ENCODE measurements at places on chromosomes 12 and 14.

- DNase-seq: no peak
These were observed 30.4 kb upstream of the PPP2R5E start for GRCh38 chr14:63573581-63573980.

DNA sequence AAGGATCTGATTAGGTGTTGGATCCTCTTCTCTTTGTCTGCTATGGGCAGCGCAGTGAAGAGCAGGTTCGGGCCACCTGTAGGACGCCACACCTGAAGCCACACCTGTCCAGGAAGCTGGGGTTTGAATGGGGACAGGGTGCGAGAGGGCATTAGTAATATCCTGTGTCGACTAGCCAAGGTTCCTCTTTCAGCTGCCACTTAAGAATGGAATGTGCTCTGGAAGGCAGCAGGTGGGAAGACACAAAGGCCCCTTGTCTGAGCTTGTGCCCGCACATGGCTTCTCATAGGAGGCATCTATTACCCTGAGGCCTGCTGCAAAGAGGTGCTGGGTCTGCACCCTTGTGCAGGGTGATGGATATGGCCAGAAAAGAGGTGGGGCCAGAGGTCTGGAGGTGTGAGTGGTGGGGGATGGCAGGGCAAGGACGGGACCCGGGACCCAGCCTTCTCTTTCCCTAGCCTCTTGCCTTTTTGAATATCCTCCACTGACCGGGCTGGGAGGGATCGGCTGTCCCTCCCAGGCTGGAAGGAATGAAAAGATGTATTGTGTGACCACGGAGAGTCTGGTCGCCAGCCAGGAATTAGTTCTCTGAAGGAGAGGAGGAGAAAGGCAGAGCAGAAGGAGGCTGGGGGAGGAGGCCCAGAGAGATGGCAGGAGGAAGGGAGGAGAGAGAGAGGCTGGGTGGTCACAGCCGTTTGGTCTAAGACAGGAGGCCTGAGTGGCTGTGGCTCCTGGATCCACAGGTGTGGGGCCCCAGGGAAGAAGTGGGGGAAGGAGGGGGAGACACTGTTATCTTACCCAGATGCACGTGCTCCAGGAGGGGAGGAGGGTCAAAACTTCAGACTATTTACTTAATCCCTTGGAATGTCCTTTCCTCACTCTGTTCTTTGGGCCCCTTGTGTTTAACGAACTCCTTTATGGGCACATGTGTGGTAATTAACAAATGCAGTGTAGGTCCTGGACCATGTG lies 101.5 kb downstream of the SMOC1 start:
- no peak for DNase-seq

GRCh38 chr12:120618954-120619615 lies 21.3 kb upstream of the CABP1 start:
- no peak for DNase-seq

DNA sequence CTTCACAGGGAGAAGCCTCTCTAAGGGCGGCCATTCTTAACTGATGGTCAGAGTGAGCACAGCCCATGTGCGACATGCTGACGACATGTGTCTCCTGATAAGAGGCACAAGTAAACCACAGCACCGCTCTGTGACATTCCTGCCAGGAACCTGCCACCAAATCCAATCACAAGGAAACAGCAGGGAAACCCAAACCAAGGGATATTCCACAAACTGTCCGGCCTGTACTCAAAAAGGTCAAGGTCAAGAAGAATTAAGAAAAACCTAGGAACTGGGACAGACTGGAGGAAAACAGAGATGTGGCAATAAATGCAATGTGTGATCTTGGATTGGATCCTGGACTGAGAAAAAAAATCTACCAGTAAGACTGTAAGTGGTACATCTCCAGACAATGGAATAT lies 91.9 kb downstream of the SYNE3 start:
- DNase-seq: no peak

- no peak for DNase-seq
These were observed 161.2 kb downstream of the TMTC3 start for GRCh38 chr12:88303335-88303734.

DNA sequence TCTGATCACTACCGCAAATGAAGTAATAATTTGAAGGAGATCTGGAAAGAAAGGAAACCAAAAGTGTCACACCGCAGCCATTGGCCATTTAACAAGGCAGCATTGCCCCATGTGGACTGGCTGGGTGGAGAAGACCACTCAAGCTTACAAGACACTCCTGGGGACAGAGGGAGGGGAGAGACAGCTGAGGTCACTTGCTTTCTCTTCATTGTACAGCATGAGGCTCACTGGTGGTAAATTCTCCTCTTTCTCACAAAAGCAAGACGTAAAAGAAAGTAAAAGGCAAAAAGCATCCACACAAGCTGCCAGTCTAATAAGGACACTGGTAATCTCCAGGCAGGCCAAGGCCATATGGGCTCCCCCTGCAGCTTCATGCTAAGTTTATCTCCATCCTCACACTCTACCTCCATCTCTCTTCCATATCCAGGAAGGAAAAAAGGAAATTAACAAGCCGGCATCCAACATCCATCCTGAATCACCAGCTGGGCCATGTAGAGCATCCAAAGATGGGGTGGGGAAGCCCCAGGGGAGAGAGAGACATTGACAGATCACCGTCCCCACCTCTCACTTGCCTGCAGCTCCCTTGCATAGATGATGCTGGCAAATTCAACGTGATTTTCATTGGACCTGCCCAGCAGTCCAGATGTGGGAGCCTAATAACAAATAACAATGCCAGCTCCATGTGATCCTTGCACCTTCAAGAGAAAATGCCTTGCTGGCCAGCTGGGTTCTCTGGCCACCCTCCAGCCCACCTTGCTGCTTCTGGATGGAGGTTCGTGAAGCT lies 100.6 kb downstream of the DPF3 start:
- no peak for DNase-seq

DNA sequence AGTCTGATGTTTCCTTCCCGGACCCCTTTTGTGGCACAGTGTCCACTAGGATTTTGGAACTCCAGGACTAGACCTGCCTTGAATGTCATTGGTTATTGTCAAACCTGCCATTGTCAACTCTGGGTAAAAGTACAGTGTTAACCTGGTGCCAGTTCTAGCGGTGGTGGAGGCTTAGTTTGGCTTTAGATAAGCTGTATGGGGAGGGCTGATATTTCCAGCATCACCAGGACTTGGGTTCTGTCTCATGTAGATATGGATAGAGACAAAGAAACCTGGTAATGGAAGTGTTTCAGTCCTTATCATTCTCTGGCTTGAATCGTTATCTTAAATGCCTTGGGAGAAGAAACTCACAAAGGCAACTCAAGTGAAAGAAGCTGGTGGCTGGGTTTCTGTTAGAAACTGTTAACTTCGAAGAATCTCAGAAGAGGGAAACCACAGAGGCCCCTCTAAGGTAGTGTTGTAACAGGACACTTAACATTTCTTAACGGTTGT lies 10.6 kb downstream of the CHST11 start:
- no peak for DNase-seq

DNA sequence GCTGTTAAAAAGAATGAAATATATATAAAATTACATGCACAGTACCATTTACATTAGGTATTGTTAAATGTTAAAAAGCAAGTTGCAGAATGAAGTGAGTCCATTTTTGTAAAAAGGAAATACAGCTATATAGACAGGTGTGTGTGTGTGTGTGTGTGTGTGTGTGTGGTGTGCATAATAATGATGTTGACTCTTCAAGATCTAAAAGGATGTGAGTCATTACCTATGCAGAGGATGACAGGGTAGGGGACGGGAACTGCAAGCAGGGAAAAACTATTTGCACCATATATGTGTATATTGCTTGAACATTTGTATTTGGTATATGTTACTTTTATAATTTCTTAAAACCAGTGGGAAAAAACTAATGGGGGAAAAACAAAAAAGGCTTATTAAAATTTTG lies 3.1 kb downstream of the C14orf39 start:
- no peak for DNase-seq

GRCh38 chr12:13573698-13574321 lies 377.3 kb downstream of the EMP1 start:
- DNase-seq: no peak

GRCh38 chr14:89085737-89086382 lies 261.4 kb downstream of the TTC8 start:
- DNase-seq: no peak

DNA sequence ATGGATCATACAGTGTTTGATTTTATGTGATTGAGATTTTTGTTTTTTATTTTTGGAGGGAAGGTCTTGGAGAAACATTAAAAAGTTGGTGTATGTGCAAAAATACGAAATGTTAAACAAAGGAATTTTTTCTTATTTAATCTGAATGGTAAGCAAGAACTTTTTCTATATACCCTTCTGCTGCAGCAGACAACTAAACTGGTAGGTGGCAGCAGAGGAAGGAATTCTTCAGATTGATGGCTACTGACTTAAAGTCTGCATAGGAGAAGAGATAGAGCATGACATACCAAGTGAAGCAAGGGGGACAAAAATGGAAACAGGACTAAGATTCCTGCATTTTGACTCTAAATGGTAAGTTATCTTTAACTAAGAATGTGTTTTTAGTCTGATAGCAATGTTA lies 42.0 kb upstream of the A2ML1 start:
- DNase-seq: no peak

GRCh38 chr14:61501714-61502458 lies 180.5 kb downstream of the PRKCH start:
- no peak for DNase-seq

DNA sequence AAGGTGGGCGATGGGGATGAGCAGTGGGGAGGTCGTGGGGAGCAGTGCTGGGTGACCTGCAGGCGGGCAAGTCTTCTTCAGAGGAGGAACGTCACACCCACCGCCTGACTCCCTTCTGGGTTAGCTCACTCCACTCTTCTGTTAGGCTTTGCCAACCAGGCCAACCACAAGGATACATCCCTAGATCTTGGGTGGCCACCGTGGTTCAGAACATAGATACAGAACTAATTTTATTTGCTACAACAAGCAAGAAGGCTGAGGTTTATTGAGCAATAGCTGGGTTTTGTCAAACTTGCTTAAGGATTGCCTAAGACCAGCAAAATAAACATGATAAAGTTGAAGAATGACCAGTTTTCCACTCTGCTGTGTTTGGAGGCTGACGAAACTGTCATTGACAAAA lies 109.4 kb downstream of the DACT1 start:
- no peak for DNase-seq

- no peak for DNase-seq
These were observed 887.4 kb downstream of the TMTC2 start for GRCh38 chr12:83574142-83574541.

DNA sequence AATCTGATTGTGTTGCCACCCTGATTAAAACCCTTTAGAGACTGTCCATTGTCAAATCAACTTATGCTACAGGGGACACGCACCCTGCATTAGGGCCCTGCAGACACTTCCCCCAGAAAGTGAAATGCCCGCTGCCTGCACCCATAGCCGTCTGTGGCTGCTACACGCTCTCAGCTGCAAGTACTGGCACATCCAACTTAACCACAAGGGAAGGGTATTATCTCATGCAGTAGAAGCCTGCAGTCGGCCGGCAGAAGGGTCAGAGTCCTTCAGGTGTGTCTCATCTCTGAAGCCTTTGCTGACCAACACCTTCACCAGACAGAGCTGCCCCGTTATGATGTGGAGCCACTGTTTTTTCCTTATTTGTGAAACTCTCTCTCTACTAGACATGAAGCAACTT lies 20.8 kb downstream of the CFAP251 start:
- no peak for DNase-seq

Data from activated CD8-positive, alpha-beta memory T cell treated with anti-CD3 and anti-CD28 coated beads, Interleukin-2, amount 50 U/mL, for 48 hours (primary cell).